Activated T-helper 9 cell treated with anti-CD3 and anti-CD28 coated beads, Interleukin-2, amount 50 U/mL, for 16 hours (primary cell): ENCODE measurements at places on chromosomes 7 and 10.

DNA sequence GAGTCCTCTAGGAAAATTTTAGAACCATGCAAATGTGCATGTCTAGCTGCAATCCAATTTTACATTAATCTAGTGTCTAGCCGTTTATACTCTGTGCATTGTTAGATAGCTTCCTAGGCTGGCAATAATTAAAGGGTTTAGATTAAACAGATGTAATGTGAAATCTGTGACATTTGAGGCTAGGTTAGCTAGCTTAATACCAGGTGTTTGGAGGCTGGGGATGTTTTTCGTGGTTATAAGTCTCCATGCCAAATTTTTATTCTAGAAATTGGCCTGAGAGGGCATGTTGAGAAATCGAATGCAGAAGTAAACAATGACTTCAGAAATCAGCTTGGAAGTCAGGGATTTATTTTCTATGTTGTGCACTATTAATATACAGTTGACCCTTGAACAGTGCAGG is 94.2 kb downstream of the ST7 start:
- DNase-seq = no peak

GRCh38 chr10:48503293-48503911 is 101.5 kb downstream of the ARHGAP22 start:
- DNase-seq = no peak

- no peak for DNase-seq
Measured at GRCh38 chr7:3912291-3912690, 611.2 kb downstream of the SDK1 start.

GRCh38 chr10:43056568-43057011 is 20.3 kb upstream of the RET start:
- no peak for DNase-seq

DNA sequence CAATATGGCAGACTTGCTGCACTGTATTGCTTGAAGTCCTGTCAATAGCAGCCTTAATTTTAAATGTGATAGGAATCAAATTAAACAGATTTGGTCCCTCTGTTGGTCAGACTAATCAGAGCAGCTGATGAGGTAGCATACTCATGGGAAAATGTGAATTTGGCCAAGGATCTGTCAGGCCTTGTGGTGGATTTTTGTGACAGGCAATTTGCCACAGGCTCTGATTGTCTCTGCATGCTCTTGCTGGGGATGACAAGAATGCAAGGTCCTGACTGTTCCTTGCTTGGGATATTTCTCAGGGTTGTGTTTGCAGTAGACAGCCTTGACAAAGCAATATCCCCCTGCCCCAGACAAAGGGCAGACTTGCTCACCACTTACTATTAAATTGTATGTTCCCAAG is 41.5 kb upstream of the GARS1 start:
- DNase-seq = no peak
